Dermis blood vessel endothelial cell (primary cell): ENCODE measurements at places on chromosomes 3 and 15. TPM values are rescaled to one million over a fixed set of nuclear protein-coding genes. Genes with fewer than 3 reads are reported as not detected.
A peak's percentile ranks its signal among the peaks of the same experiment; 100 is the strongest.

The COL6A5 gene
- not detected in 2 replicates for total RNA-seq

The TUSC7 gene
- total RNA-seq, result not detected in 2 replicates

The GALNT15 gene
- total RNA-seq, result 104 and 175 TPM in 2 replicates

The SOX14 gene
- total RNA-seq, result not detected in 2 replicates

The FBXL22 gene
- total RNA-seq, result 0.09 TPM in 1 of 2 replicates, not detected in the other

The CYFIP1 gene
- 53.9 and 178 TPM in 2 replicates for total RNA-seq

The CHST2 gene
- 2.7 and 7.8 TPM in 2 replicates for total RNA-seq

The AADAC gene
- 0.19 TPM in 1 of 2 replicates, not detected in the other for total RNA-seq

The SELENOS gene
- total RNA-seq, result 56.2 and 82.7 TPM in 2 replicates

The SRGAP3 gene
- total RNA-seq, result 3.4 and 7.1 TPM in 2 replicates

GRCh38 chr3:9340472-9340902, 22.4 kb upstream of the THUMPD3 start:
- DNase-seq, result peak; percentile 85

DNA sequence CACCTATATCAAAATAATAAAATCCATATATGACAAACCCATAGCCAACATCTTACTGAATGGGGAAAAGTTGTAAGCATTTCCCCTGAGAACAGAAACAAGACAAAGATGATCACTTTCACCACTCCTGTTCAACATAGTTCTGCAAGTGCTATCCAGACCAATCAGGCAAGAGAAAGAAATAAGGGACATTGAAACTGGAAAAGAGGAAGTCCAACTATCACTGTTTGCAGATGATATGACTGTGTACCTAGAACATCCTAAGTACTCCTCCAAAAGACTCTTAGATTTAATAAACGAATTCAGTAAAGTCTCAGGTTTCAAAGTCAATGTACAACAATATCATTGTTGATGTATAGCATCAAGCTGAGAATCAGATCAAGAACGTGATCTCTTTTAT, 35.6 kb upstream of the FGF7 start:
- DNase-seq, result no peak

DNA sequence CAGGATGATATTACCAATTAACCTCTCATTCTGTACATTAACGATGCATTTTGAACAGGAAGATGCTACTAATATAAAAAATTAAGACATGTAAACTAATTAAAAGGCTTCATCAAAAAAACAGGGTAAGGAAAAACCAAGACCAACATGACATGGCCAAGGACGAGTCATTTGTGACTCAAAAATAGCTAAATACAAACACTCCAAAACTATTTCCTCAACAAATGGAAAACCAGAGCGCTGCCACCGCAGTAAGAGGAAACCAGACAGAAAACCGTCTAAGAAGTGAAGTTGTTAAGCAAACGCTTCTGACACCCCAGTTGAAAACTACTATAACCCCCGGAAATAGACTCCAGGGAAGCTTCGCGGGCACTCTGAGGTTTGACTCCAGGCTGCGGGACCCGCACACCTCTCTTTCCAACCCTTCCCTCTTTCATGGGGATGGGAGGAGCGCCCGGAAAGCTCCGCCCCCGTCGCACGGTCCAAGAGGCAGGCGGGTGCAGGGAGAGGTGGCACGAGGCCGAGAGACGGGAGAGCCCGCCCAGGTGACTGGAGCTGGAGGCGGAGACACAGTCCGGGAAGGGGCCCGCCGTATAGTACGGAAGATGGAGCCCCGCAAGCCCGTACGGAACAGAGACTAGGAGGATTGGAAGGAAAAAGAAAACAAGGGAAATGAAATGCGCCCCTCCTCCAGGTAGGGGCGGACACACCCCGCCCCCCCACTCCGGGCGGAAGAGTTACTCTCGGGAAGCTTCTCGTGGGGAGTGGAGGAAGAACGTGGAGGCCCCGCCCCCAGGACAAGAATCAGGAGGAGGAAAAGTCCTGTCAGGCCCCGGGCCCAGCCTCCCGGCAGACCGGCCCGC, 708 bp downstream of the DCAF1 start:
- peak; percentile 96 for DNase-seq

- DNase-seq, result peak; percentile 90
Observed at GRCh38 chr3:133979553-133979952, 50.2 kb downstream of the SLCO2A1 start.

DNA sequence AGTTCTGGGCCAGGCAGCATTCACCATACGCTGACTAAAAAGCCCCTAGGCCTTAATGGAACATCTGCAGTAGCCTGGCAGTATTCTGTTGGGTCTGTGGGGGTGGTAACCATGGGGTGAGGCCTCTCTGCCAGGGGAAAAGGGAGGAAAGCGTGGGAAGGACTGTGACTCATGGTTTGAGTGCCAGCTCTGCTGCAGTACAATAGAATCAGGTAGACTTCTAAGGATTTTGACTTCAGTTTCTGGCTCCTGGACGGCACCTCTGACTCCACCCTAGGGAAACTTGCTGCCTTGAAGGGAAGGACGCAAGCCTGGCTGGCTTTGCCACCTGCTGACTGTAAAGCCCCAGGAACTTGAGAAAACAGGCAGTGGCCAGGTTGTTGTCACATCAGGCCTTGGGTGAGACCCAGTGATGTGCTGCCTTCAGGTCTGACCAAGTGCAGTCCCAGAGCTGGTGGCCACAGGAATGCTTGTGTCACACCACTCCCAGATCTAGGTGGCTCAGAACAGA, 148.6 kb downstream of the SUCNR1 start:
- DNase-seq, result peak; percentile 90

GRCh38 chr3:16181361-16181760, 6.9 kb downstream of the GALNT15 start:
- DNase-seq, result no peak

- no peak for DNase-seq
Observed at GRCh38 chr3:72995337-72995736, 1.3 kb upstream of the PPP4R2 start.

DNA sequence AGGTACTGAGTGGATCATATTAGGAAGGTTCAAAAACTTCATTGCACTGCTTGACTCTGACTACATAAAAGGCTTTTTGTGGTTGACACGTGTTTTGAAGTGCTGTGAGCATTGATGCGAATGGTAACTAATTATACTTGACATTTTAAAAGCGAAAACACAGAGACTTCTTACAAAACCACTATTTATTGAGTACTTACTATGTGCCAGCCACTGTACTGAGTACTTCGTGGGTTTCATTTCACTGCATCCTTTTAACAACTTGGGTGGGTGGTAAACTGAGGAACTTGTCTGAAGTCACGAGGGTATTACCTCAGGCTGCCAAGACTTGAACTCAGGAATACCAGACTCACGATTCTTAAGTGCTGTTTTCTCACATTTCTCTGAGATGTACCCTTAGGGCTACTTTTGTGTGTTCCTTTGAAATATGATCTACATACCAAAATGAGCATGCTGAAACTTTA, 45.3 kb upstream of the PPP4R2 start:
- no peak for DNase-seq

DNA sequence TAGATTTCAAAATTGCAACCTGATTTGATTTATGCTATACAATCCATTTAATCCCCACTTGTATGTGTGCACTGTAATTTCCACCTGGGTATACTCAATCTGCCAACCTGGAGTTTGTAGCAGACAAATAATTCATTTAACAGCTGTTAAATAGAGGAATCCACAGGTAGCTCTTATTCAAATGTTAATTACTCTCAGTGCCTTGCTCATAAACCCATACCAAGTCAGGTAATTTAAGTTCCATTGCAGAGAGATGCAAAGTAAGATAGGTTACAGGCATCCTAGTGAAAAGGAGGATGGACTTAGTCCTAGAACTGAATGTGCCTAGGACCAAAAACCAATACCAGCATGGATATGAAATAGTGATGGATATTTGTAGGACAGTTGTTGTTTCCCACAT, 674.2 kb downstream of the TBL1XR1 start:
- no peak for DNase-seq

- DNase-seq, result no peak
Observed at GRCh38 chr3:129377615-129378014, 50.8 kb downstream of the EFCAB12 start.

DNA sequence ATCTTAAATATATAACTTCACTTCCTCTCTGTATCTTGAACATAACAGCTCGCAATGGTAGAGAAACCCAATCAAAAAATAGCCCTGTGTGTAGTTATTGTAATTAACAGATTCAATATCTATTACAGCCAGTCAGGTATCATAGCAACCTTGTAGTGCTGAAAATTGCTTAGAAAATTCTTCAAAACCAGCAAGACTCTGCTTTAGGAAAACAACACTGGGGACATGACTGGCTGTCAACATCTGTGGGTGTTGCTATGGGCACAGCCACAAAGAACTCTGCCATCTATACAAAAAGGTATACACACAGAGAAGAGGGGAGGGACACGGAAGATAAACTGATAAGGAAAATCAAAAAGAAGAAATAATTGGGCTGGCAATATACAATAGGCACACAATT, 101.2 kb downstream of the WDR72 start:
- no peak for DNase-seq

- DNase-seq, result no peak
Observed at GRCh38 chr3:102123590-102124190, 274.4 kb downstream of the NFKBIZ start.

DNA sequence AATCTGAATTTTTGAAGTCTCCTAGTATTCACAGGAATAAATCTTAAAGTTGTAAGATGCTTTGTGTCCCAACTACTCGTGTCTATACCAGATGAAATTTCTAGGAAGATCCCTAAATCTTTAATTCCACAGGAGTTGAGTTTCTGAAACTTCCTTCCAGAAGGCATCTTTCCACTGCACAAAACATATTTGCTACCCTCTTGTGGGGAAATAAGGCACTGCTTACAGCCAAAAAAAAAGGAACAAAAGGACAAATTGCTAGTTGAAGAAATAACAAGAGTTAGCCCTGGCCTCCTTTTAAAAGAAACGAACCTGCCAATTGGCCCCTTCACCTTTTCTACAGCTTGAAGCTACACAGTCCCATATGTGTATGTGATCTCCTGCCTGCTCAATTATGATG, 54.0 kb downstream of the TAFA4 start:
- peak; percentile 47 for DNase-seq

DNA sequence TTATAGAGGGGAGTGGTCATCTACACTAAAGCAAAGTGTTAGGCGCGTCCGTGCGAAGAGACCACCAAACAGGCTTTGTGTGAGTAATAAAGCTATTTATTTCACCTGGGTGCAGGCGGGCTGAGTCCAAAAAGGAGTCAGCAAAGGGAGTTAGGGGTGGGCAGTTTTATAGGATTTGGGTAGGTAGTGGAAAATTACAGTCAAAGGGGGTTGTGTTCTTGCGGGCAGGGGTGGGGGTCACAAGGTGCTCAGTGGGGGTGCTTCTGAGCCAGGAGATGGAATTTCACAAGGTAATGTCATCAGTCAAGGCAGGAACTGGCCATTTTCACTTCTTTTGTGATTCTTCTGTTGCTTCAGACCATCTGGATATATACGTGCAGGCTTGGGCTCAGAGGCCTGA, 47.1 kb downstream of the OIP5 start:
- DNase-seq, result no peak

DNA sequence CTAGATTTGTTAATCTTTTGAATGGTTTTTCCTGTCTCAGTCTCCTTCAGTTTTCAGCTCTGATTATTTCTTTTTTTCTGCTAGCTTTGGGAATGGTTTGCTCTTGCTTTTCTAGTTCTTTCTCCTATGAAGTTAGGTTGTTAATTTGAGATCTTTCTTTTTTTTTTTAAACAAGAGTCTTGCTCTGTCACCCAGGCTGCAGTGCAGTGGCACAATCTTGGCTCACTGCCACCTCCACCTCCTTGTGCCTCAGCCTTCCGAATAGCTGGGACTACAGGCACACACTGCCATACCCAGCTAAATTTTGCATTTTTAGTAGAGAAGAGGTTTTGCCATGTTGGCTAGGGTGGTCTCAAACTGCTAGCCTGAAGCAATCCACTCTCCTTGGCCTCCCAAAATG, 56.7 kb downstream of the UQCC5 start:
- no peak for DNase-seq

GRCh38 chr3:139572847-139573672, 33.5 kb upstream of the RBP1 start:
- DNase-seq, result peak; percentile 21

GRCh38 chr3:59486520-59486919, 436.7 kb upstream of the CFAP20DC start:
- DNase-seq, result no peak

DNA sequence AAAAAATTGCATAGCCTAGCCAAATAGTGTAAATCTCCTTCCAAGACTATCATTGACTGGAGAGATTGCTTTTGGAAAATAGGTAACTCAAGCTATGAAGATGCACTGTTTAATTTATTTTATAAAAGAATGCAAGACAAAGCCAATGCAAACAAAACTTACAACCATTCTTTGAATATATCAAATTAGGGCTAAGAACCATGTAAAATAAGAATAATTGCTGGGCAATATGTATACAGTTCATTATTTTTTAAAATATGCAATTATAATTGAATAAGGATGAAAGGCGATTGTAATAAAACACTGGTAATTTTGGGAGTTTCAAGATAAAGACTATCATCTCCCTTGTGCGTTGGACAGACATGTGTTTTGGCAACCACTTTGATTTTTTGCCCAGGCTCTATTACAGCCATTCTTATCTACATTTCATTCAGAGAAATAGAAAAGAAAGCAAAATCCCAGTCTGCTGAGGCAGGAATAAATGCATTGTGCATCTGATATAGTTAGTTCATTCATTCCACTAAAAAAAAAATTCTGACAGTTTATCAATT, 242.3 kb upstream of the ROBO1 start:
- no peak for DNase-seq

GRCh38 chr3:5059782-5060181, 62.3 kb upstream of the ARL8B start:
- no peak for DNase-seq

GRCh38 chr3:174810254-174810653, 48.9 kb upstream of the NAALADL2 start:
- no peak for DNase-seq

GRCh38 chr3:144375088-144375487, 403.5 kb downstream of the DIPK2A start:
- DNase-seq, result no peak

DNA sequence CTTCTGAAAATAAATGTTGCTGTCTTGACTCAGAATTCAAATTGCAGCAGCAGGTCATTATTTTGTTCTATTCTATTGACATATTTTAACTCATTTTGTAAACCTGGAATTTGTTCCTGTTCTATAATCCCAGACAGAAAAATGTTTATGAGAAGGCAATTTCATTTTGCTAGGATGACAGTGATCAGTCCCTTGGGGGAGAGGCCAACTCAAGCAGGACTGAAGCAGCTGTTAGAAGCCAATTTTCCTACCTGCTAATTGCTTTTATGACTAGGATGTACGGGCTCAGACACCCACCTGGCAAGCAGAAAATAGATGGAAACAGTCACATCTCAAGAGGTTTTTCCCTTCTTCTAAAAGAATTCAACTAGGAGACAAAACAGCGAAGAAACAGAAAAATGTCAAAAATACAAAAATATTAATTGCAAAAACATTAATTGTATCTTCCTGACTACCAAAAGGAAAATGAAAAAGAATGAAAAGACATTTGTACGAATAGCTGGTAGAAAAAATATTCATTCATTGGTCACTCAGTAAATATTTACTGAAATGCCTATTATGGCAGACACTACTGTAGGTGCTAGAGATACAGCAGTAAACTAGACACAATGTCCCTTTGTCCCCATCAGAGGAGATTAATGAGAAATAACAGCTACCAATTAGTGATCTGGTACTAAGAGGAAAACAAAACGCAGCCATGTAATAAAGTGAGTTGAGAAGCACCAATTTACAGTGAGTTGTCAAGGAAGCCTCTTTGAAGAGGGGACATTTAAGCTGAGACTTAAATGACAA, 73.5 kb downstream of the PEAK1 start:
- no peak for DNase-seq
